Lung (tissue), 17 donors: ENCODE measurements at places on chromosomes 2 and 18. TPM values are rescaled to one million over a fixed set of nuclear protein-coding genes. Genes with fewer than 3 reads are reported as not detected.

SERTAD2 gene
- total RNA-seq = 26.7 TPM

ACMSD gene
- total RNA-seq = 0.12 TPM

AQP12B gene
- total RNA-seq = not detected

CAPN14 gene
- total RNA-seq = 0.26 TPM

CNRIP1 gene
- 13.6 TPM for total RNA-seq

EVA1A gene
- 51.3 TPM for total RNA-seq

TCF23 gene
- total RNA-seq = not detected

RRM2 gene
- 15.6 TPM for total RNA-seq

MCFD2 gene
- total RNA-seq = 101 TPM

MAP2 gene
- total RNA-seq = 18.7 TPM

FER1L5 gene
- total RNA-seq = 0.77 TPM

NEU4 gene
- 0.43 TPM for total RNA-seq

FIGLA gene
- not detected for total RNA-seq

TTN gene
- total RNA-seq = 28.2 TPM
